ENCODE measurements at places on chromosomes 16 and 17.
A peak's percentile ranks its signal among the peaks of the same experiment; 100 is the strongest.

- no peak for DNase-seq
Observed at GRCh38 chr17:38916771-38917170, 8.6 kb upstream of the LASP1NB start.

GRCh38 chr17:51035431-51035830 is 85.2 kb downstream of the SPAG9 start:
- peak; percentile 35 for DNase-seq

DNA sequence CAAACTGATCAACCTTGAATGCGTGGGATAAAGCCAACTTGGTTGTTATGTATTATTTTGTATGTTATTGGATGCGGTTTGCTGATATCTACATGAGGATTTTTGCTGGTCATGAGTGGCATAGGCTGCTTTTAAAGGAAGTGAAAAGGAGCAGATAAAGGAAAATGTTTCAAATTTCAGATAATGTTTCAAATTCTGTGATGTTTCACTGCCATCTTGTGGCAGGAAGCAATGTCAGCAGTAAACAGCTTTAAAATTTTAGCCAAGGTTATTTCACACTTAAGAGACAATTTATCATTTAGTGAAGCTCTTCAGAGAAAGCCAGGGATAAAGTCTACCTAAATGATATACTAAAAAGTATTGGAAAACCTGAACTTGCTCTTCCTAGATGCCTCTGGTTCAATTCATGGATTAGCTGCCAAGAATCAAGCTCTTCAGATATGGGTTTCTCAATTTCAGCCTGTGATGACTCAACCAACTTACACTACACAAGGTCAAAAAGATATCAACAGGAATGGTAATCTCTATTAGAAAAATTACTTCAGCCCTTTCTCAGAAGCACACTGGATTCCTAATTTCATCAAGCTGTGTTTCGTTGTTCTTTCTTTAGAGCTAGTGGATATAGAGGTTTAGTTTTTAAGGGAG is 136.0 kb upstream of the C17orf78 start:
- DNase-seq: peak; percentile 24

DNA sequence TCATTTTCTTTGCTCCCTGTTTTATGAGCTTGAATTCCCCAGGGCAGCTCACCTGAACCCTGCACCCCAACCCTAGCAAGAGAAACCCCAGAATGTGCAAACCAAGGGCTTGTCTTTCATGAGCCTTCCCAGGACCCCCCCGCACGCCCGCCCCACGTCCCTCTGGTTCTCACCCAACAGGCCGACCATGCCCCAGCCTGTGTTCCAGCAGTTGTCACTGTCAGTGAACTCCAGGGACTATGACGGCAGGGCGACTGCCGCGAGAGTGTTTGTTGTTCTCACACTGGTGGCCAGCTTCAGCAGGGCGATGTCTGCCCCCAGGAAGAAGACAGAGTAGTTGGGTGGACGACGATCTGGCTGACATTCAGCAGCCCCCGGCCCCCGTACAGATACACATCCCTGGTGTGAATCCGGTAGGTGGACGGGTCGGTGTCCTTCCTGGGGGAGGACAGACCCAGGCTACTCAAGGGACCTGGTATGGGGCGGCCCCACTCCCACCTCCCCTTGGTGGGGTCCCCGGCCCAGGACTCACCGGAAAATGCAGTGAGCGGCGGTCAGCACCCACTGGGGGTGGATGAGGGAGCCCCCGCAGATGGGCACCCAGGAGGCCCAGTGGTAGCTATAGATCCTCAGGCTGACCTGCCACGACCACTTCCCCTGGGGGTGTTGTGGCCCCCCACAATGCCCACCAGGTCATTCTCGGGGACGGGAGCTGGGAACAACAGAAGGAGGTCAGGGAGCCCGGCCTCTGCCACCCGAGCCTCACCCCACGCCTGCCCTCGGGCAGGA is 20.1 kb downstream of the TPSD1 start:
- DNase-seq: no peak

- peak; percentile 63 for DNase-seq
Observed at GRCh38 chr17:77304746-77305473, 164.1 kb downstream of the SEC14L1 start.

GRCh38 chr16:64417711-64418227 is 704.1 kb downstream of the CDH11 start:
- peak; percentile 35 for DNase-seq
